ENCODE measurements at places on chromosomes 1 and 21.

DNA sequence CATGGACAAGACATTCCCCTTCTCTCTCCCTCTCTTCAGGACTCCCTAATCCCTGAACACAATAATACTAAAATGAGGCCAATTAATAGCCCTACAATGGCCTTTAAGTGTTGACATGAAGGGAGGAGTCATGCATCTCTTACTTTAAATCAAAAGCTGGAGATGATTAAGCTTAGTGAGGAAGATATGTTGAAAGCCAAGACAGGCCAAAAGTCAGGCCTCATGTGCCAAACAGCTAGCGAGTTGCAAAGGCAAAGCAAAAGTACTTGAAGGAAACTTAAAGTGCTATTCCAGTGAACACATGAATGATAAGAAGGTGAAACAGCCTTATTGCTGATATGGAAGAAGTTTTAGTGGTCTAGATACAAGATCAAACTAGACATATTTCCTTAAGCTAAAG lies 49.5 kb upstream of the CD46 start:
- no peak for DNase-seq

GRCh38 chr1:170309389-170310013 lies 163.7 kb downstream of the NTMT2 start:
- DNase-seq: peak; percentile 94

DNA sequence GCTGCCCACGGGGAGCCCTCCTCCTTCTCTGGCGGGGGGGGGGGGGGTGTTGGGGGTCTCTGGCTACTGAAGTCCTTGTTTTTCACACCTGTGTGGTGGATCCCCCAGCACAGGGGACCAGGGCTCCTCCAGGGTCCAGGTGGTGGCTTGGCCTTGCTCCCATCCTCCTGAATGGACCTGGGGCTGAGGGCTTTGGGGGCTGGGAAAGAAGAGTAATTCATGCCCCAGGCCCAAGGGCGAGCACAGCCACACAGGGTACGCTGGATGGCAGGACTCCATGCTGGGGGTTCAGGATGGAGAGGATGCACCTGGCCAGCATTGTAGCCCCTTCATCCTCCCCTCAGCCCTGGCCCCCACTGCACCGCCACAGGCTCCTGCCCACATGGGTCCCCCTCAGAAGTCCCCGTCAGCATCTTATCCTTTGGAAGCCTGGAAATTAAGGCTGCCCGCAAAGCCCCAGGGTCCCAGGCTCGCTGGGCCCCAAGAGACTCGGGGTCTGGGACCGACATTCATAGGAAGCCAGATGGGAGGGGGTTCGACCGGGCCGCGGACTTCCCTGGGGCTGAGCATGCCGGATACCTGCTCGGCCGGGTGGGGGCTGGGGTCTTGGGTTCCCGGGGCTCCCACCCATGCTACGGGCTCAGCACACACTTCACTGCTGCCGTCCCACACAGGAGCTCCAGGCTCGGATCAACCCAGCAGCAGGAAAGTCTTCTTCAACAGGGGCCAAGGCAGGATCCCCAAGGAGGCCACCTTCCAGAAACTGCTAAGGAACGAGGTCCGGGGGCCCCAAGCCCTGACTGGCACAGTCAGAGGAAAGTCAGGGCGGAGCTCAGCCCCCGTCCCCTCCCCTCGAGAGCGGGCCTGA lies 49.0 kb upstream of the ACTRT2 start:
- no peak for DNase-seq

GRCh38 chr1:245256528-245256927 lies 101.7 kb downstream of the KIF26B start:
- DNase-seq: no peak

- no peak for DNase-seq
Measured at GRCh38 chr1:203667616-203668015, 41.0 kb downstream of the ATP2B4 start.

GRCh38 chr1:159187647-159188374 lies 16.4 kb downstream of the CADM3 start:
- DNase-seq: no peak

- DNase-seq: no peak
Measured at GRCh38 chr1:179205284-179205683, 24.2 kb downstream of the ABL2 start.
